ENCODE measurements at places on chromosomes 6 and 20. TPM values are rescaled to one million over a fixed set of nuclear protein-coding genes. Genes with fewer than 3 reads are reported as not detected.

The ZSCAN23 gene
- 5.1 TPM for total RNA-seq

The OR2J3 gene
- total RNA-seq = not detected

The AURKA gene
- total RNA-seq = 4.9 TPM

The CYP39A1 gene
- total RNA-seq = 3.8 TPM

The SAPCD1 gene
- total RNA-seq = 0.50 TPM

The SNX21 gene
- 50.8 TPM for total RNA-seq

The FRMD1 gene
- total RNA-seq = not detected

The MLIP gene
- not detected for total RNA-seq

The BPI gene
- total RNA-seq = not detected

The BTN1A1 gene
- total RNA-seq = not detected

The PEX6 gene
- 61.4 TPM for total RNA-seq

The LRRN4 gene
- total RNA-seq = not detected

The GPR6 gene
- not detected for total RNA-seq

The STMND1 gene
- not detected for total RNA-seq

The HLA-DRB5 gene
- not detected for total RNA-seq

The SPTLC3 gene
- 5.9 TPM for total RNA-seq

The CDH22 gene
- total RNA-seq = not detected

The SOBP gene
- 6.3 TPM for total RNA-seq

The PANK2 gene
- total RNA-seq = 50.8 TPM

The C20orf204 gene
- 0.26 TPM for total RNA-seq

The PLTP gene
- 132 TPM for total RNA-seq

The NKX2-4 gene
- not detected for total RNA-seq

The ZFP57 gene
- total RNA-seq = not detected

The FRK gene
- total RNA-seq = 0.33 TPM

The IRF4 gene
- under 0.01 TPM for total RNA-seq

The SLC16A10 gene
- total RNA-seq = not detected

The BPIFB6 gene
- not detected for total RNA-seq

The RAB44 gene
- under 0.01 TPM for total RNA-seq

The ERVFRD-1 gene
- total RNA-seq = not detected

The PRPF6 gene
- 52.0 TPM for total RNA-seq

The SAYSD1 gene
- total RNA-seq = 13.9 TPM

The TOX2 gene
- total RNA-seq = 4.4 TPM

The PDYN gene
- not detected for total RNA-seq

The PKIB gene
- total RNA-seq = 1.3 TPM

The SLC17A4 gene
- not detected for total RNA-seq

The ZSWIM1 gene
- total RNA-seq = 4.5 TPM

The SCRT2 gene
- not detected for total RNA-seq

The ZCCHC3 gene
- 11.8 TPM for total RNA-seq

The LPA gene
- total RNA-seq = not detected

The SLC22A7 gene
- total RNA-seq = not detected

The TMEM217 gene
- total RNA-seq = 4.0 TPM

The LTB gene
- not detected for total RNA-seq

The ZNF217 gene
- total RNA-seq = 22.0 TPM

The TGM2 gene
- 58.6 TPM for total RNA-seq

The CNR1 gene
- not detected for total RNA-seq

The TMEM200A gene
- 44.2 TPM for total RNA-seq

The PTPRA gene
- 27.9 TPM for total RNA-seq

The SLC17A2 gene
- not detected for total RNA-seq

The OR2H2 gene
- total RNA-seq = not detected

The INSM1 gene
- total RNA-seq = not detected

The HUS1B gene
- 0.77 TPM for total RNA-seq

The CD24 gene
- total RNA-seq = 0.26 TPM

The TUBB2A gene
- 54.3 TPM for total RNA-seq

The SLCO4A1 gene
- total RNA-seq = 0.50 TPM

The TMC2 gene
- total RNA-seq = under 0.01 TPM

The AGPAT1 gene
- total RNA-seq = 22.1 TPM

The SPINT3 gene
- total RNA-seq = not detected

The MPIG6B gene
- total RNA-seq = not detected

The TRIM15 gene
- not detected for total RNA-seq
